ENCODE measurements at places on chromosomes 5 and 9.

GRCh38 chr5:177605078-177605477 lies 5.1 kb downstream of the B4GALT7 start:
- no peak for DNase-seq

DNA sequence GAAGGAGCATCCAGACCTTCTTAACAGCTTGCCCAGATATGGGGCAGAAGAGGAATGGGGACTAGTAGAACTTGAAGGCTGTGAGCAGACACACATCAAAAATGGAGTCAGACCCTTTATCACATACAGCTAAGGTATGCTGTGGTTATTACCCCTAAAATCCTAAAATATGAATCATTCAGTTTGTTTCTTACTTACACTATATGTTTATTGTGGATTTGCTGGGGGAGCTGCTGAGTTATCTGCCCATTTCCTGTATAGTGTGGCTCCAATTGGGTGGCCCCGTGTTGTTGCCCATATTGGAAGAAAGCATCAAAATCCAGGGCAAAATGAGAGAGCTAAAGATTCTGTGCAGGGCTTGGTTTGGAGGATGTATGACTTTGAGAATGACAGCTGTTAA lies 56.9 kb downstream of the AP3S1 start:
- no peak for DNase-seq

GRCh38 chr5:54518818-54519508 lies 1.4 kb downstream of the SNX18 start:
- no peak for DNase-seq

DNA sequence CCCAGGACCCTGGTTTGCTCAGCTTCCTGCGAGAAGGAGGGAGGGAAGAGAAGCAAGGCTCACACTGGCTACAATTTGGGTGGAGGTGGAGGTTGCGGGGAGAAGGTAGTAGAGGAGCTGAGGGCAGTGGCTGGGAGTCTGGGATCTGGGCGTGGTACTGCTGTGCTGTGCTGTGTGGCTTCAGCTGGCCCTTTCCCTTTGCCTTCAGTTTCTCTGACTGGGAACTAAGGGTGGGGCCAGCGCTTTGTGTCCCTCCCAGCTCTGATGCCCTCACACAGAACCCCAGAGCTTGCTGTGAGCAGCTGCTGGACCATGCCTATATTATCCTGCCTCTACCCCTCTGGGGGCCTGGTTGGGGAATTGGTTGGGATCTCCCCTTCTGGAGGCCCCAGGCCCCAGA lies 60.9 kb downstream of the RGS3 start:
- DNase-seq: no peak

DNA sequence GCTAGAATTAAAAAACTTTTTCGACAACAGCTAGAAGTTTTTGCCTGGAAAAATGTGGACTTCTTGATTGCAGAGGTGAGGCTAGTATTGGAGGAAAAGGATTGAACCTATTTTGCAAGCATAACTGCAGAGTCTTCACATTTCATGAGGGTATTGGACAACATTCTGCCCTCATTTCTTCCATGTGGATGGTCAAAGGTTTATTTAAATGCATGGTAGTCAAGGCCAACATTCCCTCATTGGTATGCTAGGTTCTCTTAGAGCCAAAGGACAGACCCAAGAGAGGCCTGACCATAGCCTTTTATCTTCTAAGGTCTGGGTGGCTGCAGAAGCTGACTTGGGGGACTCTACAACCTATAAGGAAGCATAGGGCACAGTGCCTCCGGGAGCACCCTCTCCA lies 11.2 kb downstream of the BHMT2 start:
- DNase-seq: no peak

GRCh38 chr9:123828449-123828848 lies 101.5 kb downstream of the DENND1A start:
- DNase-seq: no peak

DNA sequence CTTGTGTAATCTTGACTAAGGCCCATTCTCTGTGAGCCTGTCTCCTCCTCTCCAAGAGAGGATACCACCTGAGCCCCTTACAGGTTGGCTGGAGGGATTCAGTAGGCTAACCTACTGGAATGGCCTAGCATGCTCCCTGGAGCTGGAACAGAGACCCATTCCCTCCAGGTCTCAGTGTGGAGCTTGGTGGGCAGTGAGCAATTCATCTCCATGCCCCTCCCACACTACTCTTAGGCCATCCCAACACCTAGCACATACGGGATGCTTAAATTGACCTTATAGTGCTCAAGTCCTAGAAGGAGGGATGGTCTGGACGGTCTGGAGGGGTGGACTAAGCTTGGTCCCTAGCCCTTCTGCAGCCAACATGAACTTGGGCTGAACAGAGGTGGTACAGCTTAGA lies 75.6 kb downstream of the CRB2 start:
- DNase-seq: peak; percentile 5

DNA sequence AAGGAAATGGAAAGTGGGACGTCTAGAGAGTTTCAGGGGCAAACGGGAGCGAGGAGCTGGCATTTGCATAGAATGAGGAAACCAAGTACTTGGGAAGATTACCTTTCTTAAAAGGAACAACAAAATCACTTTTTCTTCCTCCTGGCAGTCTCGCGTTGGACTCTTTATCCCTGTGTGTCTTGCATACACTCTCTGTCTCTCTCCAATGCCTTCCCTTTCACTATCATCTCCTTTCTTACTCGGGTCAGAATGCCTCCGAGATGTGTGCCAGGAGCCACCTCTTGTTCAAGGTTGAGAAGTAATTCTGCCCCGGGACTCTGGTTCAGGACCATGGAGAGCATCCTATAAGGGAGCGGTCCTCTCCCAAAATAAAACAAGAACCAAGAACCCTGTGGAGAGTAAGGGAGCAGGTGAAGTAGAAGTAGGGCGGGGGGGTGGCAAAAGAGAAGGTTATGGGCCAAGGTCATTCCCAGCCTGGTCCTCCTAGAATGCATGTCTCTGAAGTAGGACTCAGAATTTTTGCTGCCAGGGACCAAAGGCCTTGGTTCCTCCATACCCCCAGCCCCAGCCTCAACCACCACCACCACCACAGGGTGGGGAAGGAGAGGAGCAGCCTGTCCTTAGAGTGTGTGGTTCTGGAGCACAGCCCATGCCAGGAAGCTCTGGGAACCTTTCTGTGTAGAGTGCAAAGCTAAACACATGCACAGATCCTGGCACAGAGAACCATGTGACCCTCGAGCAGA lies 72.1 kb upstream of the ARAP3 start:
- DNase-seq: no peak

- DNase-seq: no peak
Measured at GRCh38 chr9:107593224-107593870, 103.8 kb upstream of the KLF4 start.

DNA sequence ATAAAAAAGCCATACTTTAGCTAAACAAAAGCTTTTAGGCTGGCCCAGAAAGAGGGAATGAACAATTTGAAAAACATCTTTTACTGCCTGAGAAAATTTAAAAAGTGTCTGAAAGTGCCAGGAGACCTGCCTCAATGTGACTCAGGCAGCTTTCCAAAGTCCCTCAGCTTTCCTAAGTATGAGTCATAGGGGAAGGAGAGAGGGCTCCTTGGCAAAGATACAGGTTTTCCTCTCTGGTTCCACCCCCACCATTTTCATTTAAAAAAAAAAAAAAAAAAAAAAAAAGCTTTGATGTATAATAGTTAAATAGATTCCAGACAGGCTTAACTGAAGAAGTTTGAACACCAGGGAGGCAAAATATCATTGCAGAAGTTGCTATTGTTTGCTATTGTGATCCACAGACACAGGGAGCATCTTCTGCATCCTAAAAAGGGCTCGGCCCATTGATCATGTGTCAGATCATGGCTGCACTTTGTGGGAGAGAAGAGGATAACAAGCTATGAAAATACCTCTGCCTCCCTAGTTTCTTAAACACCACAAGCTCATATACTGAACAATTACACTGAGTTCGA lies 71.5 kb downstream of the MRPS27 start:
- no peak for DNase-seq

DNA sequence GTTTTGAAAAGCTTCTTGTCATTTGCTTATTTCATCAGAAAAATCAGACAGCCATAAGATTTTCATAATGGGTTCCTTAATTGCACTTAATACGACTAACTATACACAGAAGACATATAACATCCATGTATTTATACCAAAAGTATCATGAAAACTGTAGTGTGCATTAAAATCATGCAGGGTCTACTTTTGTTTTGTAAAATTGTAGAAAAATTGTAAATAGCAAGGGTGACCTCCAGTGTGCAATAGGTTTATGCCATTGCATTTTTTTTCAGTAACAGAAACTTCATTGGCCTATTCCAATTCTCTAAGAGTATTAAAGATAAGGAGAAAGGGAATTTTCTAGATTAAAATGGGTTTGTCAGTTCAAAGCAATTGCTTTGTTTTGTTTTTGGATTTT lies 307.6 kb downstream of the KIAA0825 start:
- no peak for DNase-seq

DNA sequence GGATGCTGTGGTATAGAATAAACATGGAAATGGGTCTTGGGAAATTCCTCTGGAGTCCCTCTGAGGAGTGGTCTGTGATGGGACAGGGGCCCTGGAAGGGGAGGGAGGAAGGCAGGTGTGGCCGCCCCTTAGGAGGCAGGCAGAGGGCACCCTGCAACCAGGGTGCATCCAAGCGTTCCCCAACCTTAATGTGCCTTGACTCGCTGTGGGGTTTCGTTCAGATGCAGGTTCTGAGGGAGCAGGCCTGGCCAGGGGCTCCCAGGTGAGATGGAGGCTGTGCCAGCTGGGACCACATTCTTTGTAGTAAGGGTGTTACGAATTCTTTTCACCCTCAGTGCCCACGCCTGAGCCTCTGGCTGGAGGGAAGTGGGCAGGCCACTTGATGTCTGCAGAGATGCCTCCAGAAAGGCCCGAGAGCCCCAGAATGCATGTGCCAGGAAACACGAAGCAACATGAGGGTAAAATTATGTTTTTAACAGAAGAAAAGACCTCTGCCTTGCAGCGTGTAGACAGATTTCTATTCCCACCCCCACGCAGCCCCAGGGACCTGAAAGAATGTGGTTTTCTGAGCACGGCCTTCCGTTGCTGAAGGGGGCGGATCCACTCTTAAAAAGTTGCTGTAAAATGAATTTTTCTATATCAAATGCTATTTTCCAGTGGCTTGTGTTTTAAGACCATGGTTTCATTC lies 150.4 kb upstream of the IER5L start:
- DNase-seq: no peak

DNA sequence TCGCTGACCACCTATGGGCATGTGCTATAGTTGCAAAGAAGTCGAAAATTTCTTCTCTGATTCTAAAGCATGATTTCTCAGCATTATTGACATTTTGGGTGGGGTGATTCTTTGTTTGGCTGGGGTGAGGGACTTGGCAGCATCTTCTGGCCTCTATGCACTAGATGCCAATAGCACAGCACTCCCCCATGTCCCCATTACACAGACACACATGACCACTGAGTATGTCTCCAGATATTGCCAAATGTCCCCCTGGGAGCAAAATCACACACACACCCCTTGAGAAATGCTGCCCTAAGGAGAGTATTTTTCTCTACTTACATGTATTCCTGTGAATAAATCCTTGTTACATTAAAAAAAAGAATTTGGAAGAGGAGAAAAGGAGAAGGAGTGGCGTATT lies 89.1 kb downstream of the PDZD2 start:
- DNase-seq: no peak

DNA sequence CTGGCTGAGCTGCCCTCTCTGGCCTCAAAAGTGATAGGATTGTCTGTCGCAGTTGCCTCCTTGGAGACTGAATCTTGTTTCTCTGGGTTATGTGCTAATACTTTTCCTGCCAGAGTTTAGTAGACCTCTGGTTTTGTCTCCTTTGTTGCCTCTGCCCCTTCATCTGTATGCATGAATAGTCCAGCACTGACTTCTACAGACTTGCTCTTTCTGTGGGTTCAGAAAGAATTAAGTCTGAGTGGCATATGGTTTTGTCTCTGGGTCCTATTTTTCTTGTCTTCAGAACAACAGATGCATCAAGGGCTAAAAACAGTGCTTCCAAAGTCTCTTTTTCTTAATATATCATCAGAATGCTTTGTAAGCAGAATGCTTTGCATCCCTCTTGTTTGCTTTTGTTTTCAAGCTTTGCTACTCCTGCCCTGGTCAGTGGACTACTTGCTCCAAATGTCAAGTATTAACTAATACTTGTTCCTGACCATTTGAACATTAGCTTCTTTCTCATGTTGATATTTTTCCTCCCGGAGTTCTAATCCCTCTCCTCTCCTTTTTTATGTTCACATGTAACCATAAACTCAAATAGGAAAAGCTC lies 131.7 kb downstream of the UNC13B start:
- no peak for DNase-seq

GRCh38 chr9:96619124-96619465 lies 548 bp downstream of the CDC14B start:
- no peak for DNase-seq

DNA sequence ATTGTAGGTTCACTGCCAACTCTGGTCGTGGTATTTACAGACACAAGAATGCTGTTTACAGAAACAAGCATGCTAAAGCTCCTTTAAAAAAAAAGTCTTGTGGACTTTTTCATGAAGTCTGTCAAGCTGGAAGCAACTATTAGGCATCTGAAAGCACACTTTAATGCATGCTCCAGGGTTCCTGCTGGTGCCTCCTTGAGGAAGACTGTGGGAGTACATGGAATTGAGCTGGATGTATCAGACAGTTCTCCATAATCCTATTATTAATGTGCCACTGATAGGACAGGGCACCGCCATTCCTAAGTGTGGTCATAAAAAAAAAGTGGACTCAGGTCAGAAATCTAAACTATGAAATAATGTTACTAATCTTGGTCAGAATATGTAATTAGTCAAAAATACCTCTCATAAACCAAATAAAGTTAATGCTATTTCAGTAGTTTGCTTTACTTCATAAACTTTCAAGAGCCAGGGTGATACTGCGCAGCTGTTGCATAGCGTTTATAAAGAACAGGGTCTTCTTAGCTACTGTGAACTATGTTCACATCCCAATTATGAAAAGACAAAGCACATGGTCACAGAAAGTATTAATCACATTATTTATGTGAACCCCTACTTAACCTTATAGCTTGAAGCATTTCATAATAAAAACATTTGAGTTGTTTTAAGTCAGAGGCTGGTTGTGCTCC lies 390.8 kb upstream of the PTGER4 start:
- DNase-seq: no peak

GRCh38 chr9:130421802-130422276 lies 22.9 kb upstream of the ASS1 start:
- no peak for DNase-seq

DNA sequence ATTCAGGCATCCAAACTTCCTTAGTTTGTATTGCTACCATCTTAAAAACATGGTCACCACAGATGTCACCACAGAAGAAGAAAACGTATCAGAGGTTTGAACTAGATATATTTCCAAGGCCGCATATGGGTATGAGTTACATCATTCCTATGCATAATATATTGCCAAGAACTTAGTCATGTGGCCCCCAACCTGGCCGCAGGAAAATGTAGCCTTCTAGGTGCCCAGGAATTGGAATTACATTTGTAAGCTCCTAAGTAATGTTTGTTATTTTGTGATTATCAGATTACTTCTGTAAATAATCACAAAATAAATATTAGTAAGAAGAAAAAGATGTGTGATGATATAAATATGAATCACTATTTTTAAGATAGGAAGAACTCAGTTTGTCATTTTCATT lies 351.4 kb downstream of the ISL1 start:
- DNase-seq: no peak

- no peak for DNase-seq
Measured at GRCh38 chr5:25006734-25007133, 362.0 kb upstream of the CDH10 start.

GRCh38 chr9:6226696-6227095 lies 11.1 kb downstream of the IL33 start:
- DNase-seq: no peak

GRCh38 chr5:152688561-152689249 lies 283.6 kb upstream of the NMUR2 start:
- no peak for DNase-seq
